ENCODE measurements at places on chromosomes 12 and 14.

DNA sequence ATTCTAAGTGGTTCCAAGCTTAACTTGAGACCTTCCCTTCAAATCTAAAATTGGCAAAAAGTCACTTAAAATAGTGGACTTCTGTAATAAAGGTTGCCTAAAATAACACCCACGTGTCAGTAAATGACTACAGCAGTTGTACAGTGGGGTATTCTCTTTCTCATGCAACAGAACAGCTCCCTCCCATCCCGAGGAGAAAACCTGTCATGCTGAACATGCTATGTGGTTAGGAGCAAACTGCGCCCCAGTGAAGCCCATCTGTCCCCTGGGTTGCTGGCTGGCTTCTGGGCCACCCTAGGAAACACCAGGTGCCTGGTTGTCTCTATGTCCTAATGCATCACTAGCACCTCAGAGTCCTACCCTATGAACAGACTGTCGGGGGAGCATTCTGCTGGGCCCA lies 2.7 kb downstream of the BTBD6 start:
- no peak for DNase-seq

- no peak for DNase-seq
Observed at GRCh38 chr14:106826833-106827369, 1300.5 kb downstream of the TMEM121 start.

- no peak for DNase-seq
Observed at GRCh38 chr14:102171173-102172020, 31.7 kb downstream of the WDR20 start.

DNA sequence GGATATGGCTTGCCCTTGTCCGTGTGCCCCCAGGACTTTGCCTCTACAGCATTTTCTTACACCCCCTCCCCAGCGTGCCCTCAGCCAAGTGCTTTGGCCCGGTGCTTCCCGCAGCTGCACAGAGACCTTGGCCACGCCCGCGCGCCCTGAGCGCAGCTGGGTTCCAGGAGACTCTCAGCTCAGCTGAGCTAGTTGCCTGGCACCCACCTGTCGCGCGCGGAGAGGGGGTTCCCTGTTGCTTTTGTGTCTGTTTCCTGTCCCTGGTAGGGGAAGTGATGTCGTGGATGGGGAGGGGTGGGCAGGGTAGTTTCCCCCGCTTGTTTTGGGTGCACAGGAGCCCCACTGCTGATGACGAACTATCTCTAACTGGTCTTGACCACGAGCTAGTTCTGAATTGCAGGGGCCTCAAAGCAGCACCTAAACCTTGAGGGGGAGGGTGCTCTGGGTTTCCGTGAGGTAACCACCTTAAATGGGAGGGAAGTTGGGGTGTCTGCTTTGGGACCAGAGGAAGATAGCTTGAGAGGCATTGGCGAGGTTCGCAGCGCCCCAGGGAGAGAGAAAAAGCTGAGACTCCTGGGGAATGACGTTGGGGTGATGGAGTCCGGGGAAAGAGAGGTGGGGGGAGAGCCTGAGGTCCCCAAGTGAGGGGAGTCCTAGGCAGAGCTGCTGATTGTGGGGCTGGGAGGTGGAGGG lies 1.5 kb downstream of the DIO3 start:
- no peak for DNase-seq

- DNase-seq: no peak
Observed at GRCh38 chr14:35333264-35333730, 41.1 kb downstream of the PSMA6 start.

DNA sequence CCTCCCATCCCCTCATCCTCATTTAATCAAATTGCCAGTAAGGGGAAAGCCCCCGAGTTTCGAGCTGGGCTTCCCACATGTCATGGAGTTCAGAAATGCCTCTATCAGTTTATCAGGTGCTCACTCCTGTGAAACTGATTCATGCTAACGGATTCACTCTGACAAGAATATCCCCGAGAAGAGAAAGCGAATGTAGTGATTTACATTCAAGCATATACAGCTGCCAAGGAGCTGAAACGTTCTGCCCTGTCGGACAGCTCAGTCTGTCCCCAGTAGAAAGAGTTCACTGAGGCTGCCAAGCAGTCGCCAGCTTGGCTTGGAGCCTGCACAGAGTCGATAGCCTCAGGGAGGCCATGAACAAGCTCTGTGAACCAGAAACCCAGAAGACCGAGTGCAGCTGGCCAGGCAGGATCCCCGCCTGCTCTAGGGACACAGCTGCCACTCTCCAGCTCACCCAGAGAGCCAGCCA lies 88.4 kb downstream of the TMCC3 start:
- DNase-seq: no peak

- peak; percentile 49 for DNase-seq
Observed at GRCh38 chr14:90658541-90658967, 157.7 kb downstream of the TTC7B start.

- DNase-seq: no peak
Observed at GRCh38 chr12:5688226-5688625, 256.3 kb downstream of the NTF3 start.

DNA sequence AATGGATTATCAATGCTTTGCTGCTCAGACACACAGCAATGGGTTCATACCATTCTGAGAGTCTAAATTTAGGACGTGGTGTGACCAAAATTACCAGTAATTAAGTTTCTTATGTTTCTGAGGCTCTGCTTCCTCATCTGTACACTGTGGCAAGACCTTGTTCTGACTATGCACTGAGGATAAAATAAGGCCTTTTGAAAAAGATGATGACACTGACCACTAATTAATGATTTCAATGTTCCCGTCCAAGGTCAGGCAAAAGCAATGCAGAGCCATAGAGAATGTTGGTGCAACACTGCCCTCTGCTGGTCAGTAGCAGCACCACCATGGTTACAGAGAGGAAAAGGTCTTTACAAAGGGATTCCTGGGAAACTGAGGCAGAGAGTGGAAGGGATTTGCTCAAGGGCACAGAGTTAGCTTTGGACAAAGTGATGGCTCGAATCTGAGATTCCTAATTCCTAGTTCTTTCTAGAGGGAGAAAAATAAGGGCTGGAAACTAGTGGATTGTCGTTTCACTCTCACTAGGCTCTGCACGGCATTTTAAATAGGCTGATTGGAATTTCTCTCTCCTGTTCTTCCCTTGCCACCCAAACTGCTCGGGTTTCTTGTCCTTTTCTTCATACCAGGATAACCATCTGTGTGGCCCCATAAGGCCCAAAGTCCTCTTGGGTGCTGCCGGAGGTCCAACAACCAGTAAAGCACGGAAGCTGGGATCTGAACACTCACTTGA lies 22.3 kb upstream of the P2RX7 start:
- DNase-seq: peak; percentile 70

DNA sequence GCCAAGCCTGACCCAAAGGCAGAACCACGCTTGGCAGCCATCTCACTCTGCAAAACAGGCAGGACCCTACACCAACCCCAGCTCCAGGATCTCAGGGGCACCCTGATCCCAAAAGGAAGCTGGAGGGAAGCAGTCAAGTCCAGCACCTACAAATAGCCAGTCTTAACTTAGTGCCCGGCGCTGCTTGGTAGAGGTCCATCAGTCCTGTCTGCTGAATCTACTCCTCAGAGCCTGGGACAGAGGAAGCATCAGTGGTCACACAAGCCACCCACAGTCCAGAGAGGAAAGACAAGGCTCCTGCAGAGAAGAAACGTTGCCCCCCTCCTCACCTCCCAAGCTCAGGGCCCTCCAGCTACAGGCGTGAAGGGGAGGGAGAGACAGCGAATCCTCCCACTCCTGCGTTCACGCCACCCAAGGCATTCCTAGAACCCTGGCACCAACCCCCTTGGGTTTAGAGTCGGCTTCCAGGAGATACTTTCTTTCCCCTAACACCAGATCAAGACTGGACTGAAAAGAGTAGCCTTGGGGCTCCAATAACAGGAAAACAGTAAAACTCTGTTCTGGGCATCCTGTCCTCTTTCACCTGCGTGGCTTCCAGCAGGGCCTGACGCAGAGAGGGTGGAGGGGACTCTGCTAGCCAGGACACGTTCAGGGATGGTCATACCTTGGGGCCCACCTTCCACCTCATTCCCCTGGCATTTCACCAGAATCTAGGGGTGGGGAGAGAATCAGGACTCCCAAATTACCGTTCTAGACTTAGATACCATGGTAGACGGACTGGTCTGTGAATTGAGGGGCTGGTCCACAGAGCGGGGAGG lies 1.2 kb downstream of the PXN start:
- DNase-seq: no peak

GRCh38 chr12:27257104-27257843 lies 13.2 kb downstream of the STK38L start:
- DNase-seq: peak; percentile 28

DNA sequence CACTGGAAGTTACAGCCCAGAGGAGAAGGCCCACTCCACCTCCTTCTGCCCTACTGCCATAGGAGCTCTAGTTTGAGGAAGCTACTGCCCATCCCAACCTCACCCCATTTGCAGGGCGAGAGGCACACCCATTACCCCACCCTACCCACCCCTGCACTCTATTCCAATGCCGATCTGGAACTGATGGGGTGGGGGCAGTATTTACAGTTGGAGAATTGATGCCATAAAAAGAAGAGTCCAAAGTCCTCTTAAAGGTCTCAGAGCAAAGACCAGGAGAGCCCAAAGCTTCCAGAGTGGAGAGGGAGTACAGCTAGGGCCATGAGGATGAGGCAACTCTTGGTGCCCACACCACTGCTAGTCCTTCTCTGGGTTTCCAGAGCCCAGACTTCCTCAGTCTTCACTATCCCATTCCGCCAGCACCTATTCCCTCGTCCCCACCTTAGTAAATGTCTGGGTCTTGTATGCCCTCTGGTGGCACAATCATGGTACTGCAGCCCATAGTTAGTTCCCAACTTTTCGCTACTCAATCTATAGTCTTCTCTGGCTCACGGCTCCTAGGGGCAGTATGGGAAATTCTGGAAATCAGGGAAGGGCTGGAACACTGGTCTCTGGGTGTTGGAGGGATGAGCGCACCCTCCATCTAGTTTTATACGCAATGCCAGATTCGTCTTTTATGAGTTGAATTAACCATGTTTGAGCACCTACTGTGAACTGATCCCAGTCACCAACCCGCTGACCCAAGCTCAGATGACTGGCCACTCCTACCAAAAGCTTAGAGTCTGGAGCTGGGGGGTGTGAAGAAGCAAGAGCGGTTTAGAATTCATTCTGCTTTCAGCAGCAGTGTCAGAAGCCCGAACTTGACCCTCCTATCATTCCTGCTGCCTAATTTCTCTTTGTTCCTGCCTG lies 6.9 kb upstream of the ADCY6 start:
- peak; percentile 83 for DNase-seq

- DNase-seq: peak; percentile 59
Observed at GRCh38 chr14:100994082-100994481, 90.6 kb upstream of the RTL1 start.

GRCh38 chr14:79274641-79275291 lies 936.5 kb downstream of the DIO2 start:
- DNase-seq: no peak

GRCh38 chr12:76508128-76508980 lies 51.2 kb downstream of the OSBPL8 start:
- no peak for DNase-seq

- DNase-seq: no peak
Observed at GRCh38 chr12:94873734-94874517, 129.6 kb downstream of the NDUFA12 start.

- DNase-seq: no peak
Observed at GRCh38 chr12:109191621-109192250, 75.3 kb downstream of the ACACB start.

- no peak for DNase-seq
Observed at GRCh38 chr12:107362960-107363359, 269.6 kb upstream of the CRY1 start.

DNA sequence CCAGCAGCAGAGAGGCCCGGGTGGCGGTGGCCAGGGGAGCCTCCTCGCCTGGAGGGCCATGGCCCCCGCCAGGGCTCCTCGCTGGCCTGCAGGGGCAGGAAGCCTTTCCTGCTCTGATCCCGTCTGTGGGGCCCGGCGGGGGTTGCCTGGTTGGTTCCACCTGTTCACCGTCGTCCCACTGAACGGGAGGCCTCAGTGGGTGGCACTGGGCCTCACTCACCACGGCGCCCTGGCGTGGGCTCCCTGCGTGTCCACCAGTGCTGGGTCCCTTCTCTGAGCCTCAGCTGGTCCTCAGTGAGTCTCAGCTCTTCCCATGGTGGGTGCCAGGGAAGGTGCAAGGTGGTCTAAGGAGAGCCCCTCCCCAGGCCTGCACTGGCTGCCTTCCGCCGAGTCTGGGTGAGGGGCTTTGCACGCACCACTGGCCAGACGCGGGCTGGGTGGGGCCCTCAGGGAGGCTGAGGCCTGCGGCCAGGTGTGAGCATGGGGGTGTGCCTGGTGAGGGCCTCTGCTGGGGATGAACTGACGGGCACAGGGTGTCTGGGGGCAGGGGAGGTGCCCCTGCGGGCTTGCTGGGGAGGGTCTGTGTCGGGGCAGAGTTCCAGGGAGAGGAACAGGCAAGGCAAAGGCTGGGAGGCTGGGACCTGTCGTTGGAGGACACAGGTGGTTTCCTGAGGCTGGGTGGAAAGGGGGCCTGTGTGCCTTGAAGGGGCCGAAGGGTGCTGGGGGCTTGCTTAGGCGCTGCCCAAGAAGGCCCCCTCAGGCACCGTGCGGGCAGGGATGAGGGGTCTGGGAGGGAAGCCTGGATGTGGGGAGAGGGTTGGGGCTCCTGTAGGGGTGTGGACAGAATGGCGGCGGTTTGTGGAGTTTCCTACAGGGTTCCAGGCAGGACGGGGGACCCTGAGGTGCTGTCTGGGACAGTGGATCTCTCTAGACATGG lies 339.8 kb downstream of the TMEM121 start:
- DNase-seq: no peak

- DNase-seq: peak; percentile 69
Observed at GRCh38 chr12:96516472-96517430, 27.4 kb downstream of the CFAP54 start.

- DNase-seq: peak; percentile 93
Observed at GRCh38 chr12:68899251-68899771, 33.7 kb downstream of the CPM start.

GRCh38 chr14:35235840-35236239 lies 56.3 kb upstream of the PSMA6 start:
- DNase-seq: no peak

DNA sequence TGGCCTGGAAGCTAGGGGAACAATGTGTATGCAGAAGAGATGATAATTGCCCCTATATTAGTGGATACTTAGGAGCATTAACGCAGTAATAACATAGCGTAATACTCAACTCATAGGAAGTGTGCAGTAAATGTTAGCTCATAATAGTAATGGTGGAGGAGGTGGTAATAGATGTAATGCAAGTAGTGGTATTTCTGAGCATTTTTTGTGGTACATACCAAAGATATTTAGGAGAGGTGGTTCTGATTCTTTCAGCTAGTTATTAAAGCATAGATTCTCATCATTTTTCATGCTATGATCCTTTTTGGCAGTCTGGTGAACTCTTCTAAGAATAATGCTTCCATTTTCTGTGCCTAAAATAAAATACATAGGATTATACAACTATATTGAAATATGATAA lies 233.1 kb downstream of the PTPRO start:
- peak; percentile 72 for DNase-seq

DNA sequence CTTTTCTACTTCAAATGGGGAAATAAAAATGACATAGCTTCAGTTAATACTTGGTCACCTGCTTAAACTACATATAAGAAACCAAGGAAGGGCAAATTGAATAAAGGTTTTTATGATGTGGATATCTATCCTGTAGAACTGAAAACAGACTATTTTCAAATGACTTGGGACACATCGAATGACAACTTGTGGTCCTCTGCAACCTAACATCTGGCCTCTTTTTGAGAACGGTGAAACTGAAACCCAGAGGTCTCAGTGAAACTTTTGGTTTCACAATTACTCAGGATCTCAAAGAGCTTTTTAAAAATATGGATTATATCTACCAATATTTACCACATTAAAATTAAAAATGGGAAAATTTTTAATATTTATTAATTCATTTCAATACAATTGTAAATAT lies 65.2 kb downstream of the PPP2R5E start:
- DNase-seq: no peak

Data from fibroblast of upper back skin (primary cell).